ENCODE measurements at places on chromosomes 6 and 20.

DNA sequence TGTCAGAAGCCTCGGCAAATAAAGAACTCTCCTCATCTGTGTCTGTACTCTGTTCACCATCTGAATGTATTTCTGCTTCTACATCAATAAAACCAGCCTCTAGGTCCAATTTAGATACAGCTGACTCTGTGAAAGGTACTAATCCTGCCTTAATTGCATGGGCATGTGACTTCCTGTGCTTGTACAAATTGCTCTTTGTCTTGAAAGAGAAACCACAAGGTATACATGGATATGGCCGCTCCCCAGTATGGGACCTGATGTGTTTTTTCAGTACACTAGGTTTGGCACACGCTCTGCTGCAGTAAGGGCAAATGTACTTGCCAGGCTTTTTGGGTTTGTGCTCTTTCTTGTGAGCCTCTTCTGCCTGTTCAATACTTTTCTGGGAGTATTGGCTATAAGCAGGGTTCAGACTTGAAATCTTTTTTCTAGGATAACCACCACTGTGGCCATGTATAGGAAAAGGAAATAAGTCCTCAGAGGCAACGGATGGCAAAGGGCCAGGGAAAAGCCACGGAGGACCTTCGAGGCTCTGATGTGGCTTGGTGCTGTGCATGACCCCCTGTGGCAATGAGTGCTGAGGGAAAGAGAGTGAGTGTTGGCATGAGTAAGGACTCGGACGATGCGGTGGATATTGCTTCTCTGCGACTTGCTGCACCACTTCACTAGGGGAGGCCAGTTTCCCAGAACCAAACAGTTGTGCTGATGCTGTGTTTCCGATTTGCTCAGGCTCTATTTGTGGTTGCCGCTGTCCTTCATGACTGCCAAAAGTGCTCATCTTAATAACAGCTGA lies 170.9 kb downstream of the HIVEP2 start:
- no peak for DNase-seq

GRCh38 chr6:154763650-154764049 lies 30.4 kb downstream of the SCAF8 start:
- no peak for DNase-seq

DNA sequence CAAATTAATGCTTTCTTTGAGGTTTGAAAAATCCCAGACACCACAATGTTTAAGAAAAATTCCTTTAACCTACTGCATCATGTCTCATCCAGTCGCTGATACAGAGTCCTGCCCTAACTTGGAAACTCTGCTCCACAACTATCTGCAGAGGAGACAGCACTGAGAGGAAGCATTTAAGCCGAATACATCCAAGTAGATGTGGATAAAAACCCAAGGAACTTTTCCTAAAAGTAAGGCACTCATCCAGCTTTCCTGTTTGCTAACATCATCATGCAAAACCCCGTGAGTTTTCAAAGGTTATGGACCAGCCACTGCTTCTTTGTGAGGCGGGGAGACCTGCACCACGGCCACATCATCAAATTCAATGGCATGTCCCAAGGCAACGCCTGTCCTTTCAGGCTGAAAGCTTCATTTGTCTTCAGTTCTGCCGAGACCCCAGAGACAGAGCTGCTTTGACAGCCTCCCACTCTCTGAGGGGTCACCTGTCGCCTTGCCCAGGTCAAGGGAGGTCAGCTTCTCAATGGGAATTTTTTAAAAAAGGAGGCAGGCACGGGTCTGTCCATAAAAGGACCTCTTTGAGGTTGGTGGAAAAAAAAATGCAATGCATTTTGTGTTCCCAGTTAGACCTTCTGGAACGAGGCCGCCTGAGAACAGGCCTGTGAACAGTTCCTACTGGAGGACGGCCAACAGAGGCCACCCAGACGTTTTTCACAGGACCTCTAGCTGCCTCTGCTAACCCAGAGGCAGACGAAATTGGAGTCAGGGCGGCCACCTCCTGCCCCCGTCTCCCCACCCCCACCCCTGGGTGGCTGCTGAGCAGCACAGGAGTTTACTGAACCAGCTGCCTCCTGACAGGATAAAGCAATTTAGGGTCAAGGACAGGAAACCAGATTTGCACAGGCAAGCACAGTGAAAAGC lies 142.5 kb upstream of the HDDC2 start:
- DNase-seq, result no peak

- no peak for DNase-seq
These were observed 119.6 kb downstream of the KIF13A start for GRCh38 chr6:17867880-17868279.

DNA sequence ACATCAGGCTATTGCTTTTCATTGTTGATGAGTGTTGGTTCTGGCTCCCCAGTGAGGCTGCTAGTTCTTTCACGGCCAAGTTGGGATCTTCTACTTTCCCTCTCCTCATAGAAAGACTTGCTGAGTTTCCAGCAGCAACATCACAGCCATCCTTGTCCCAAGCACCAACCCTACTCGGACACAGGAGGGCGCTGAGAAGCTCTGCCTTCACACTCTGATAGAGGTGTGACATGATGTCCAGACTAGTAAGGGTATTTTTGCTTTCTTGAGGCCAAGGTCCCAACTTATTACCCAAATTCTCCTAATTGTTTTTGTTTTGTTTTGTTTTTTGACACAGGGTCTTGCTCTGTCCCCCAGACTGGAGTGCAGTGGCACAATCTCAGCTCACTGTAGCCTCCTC lies 3.0 kb upstream of the GCM1 start:
- DNase-seq, result no peak

DNA sequence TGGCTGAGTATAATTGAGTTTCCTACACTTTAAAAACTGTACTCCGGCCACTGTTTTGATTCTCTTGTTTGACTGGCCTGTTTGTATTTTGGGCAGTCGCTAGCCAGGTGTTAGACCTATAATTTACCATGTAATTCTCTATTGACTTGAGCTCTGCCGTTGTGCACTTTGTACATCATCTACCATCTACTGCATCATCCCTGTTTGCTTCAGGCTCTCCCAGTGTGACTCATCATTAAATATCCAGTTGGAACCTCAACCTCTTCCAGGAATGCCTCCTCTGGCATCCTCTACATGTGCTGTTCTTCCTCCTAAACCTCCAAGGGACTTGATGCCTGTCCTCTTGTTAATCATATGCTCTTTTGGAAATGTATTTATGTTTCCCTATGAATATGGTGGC lies 72.3 kb downstream of the FARS2 start:
- DNase-seq, result no peak

All from stimulated activated CD8-positive, alpha-beta memory T cell treated with anti-CD3 and anti-CD28 coated beads, Interleukin-4, amount 100 ng/mL, for 1 hour (primary cell).